ENCODE measurements at places on chromosomes 1 and 21. TPM values are rescaled to one million over a fixed set of nuclear protein-coding genes. Genes with fewer than 3 reads are reported as not detected.

- no peaks in the 10 kb centered on the region for H3K4me1 ChIP-seq
- no peak overlapping the region for H3K4me3 ChIP-seq
- no peak for DNase-seq
Measured at GRCh38 chr1:221487781-221488524, 253.9 kb downstream of the DUSP10 start.

- no peak overlapping the region for H3K4me3 ChIP-seq
- H3K36me3 ChIP-seq = no peaks in the 10 kb centered on the region
- H3K27ac ChIP-seq = no peak overlapping the region
- no peak for DNase-seq
- no peaks in the 10 kb centered on the region for H3K4me1 ChIP-seq
Measured at GRCh38 chr21:24096651-24097050, 1510.6 kb downstream of the MRPL39 start.

DNA sequence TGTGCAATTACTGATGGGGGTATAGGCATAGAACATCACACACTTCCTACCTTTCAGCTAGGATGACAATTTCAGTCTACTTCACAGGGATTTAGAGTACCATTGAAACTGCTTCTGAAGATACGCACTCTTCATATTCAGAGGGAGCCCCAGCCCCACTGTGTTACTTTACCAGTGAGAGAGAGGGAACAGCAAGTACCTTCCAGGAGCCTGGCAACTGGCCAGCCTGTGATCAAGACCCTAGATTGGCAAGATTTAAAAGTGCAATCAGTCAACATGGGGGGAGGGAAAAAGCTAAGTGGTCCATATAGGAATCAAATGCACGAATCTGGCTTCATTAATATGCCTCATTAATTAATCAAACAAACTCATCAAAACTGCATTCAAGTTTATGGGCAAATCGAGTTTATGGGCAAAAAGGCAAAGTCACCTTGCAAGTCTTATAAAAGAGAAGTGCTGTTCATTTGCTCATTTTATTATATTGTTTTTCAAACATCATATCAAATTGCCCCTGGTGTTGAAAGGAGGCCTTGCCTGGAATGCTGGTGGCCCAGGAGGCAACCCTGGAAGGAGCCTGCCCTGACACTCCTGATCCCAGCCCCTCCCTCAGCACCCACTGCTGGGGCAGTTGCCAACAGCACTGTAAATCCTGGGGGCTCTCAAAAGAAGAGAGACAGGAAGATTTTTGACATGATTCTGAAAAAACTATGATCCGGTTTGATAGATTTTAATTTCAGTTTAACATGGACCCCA, 184.9 kb upstream of the DPT start:
- H3K27ac ChIP-seq = no peak overlapping the region
- H3K36me3 ChIP-seq = no peaks in the 10 kb centered on the region
- no peaks in the 10 kb centered on the region for H3K27me3 ChIP-seq
- no peak for DNase-seq
- no peak overlapping the region for H3K4me3 ChIP-seq

GRCh38 chr1:160624464-160624863, 22.4 kb downstream of the SLAMF1 start:
- DNase-seq = no peak
- no peaks in the 10 kb centered on the region for H3K36me3 ChIP-seq
- H3K4me1 ChIP-seq = no peaks in the 10 kb centered on the region
- H3K4me3 ChIP-seq = no peak overlapping the region
- H3K27ac ChIP-seq = no peak overlapping the region

The BSND gene
- total RNA-seq = not detected

The LPAR3 gene
- 5.8 TPM for total RNA-seq

The BGLAP gene
- 0.45 TPM for total RNA-seq

DNA sequence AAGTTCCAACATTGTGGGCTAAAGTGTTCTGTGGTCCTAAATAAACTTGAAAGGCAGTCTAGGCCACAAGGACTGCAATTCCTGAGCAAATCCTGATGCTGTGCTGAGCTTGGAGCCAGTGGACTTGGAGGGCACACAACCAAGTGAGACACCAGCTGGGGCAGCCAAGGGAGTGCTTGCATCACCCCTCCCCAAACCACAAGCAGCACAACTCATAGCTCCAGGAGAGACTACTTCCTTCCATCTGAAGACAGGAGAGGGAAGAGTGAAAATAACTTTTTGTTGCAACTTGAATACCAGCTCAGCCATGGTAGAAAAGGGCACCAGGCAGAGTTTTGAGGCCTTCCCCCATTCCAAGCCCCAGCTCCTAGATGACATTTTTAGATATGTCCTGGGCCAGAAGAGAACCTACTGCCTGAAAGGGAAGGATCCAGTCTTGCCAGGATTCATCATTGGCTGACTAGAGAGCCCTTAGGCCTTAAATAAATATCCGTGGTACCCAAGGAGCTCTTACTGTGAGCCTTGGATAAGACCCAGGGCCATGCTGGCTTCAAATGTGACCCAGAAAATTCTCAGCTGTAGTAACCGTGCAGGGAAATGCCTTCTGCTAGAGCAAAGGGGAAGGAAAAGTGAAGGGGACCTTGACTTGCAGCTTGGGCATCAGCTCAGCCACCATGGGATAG, 35.4 kb upstream of the LRRC8B start:
- DNase-seq = no peak
- H3K27ac ChIP-seq = no peak overlapping the region
- H3K4me1 ChIP-seq = no peaks in the 10 kb centered on the region
- H3K4me3 ChIP-seq = no peak overlapping the region
- no peaks in the 10 kb centered on the region for H3K36me3 ChIP-seq

The C1QB gene
- 554 TPM for total RNA-seq

DNA sequence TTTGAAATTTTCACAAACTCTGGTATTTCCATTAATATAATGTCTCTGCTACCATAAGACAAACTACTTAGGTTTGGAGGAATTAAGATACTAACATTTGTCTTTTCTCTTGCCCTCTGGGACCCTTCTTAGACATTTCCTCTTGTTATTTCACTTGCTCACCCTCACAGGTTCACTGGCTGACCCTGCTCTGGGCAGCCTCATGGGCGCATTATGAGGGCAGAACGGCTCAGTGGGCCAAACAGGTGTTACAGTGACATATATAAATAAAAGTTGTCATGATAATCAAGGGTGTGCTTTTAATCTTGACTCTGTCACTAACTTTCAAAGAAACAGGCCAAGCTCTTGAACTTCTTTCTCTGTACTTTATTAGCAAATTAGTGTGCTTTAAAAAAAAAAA, 46.5 kb downstream of the ZNHIT6 start:
- no peaks in the 10 kb centered on the region for H3K4me1 ChIP-seq
- DNase-seq = no peak
- no peak overlapping the region for H3K4me3 ChIP-seq

GRCh38 chr1:57623039-57623790, 199.4 kb upstream of the DAB1 start:
- no peaks in the 10 kb centered on the region for H3K36me3 ChIP-seq
- DNase-seq = no peak
- no peak overlapping the region for H3K4me3 ChIP-seq
- no peak overlapping the region for H3K27ac ChIP-seq
- H3K4me1 ChIP-seq = no peaks in the 10 kb centered on the region

The C1orf115 gene
- total RNA-seq = 7.1 TPM

GRCh38 chr1:235133086-235133485, 4.4 kb upstream of the TOMM20 start:
- no peak for DNase-seq
- no peaks in the 10 kb centered on the region for H3K27me3 ChIP-seq
- no peak overlapping the region for H3K4me3 ChIP-seq
- no peak overlapping the region for H3K27ac ChIP-seq

- no peak for DNase-seq
- H3K4me3 ChIP-seq = no peak overlapping the region
- no peaks in the 10 kb centered on the region for H3K27me3 ChIP-seq
- no peak overlapping the region for H3K27ac ChIP-seq
- no peaks in the 10 kb centered on the region for H3K36me3 ChIP-seq
Measured at GRCh38 chr1:84693785-84694184, 3.5 kb upstream of the SSX2IP start.

The GUCA2B gene
- total RNA-seq = not detected

- H3K4me1 ChIP-seq = no peaks in the 10 kb centered on the region
- H3K4me3 ChIP-seq = no peak overlapping the region
- H3K27ac ChIP-seq = no peak overlapping the region
- H3K27me3 ChIP-seq = no peaks in the 10 kb centered on the region
Measured at GRCh38 chr1:25760871-25761270, 39.1 kb upstream of the SELENON start.

GRCh38 chr1:28965271-28965870, 51.0 kb downstream of the EPB41 start:
- H3K27ac ChIP-seq = no peak overlapping the region
- H3K27me3 ChIP-seq = no peaks in the 10 kb centered on the region
- no peaks in the 10 kb centered on the region for H3K36me3 ChIP-seq

- no peak for DNase-seq
- H3K4me1 ChIP-seq = no peaks in the 10 kb centered on the region
- H3K36me3 ChIP-seq = no peaks in the 10 kb centered on the region
- H3K27me3 ChIP-seq = no peaks in the 10 kb centered on the region
Measured at GRCh38 chr1:110888049-110888448, 15.1 kb downstream of the CD53 start.

All from adrenal gland (tissue), 19 donors.